ENCODE measurements at places on chromosomes 7 and 10.

GRCh38 chr10:125333209-125333591 lies 172.8 kb upstream of the CTBP2 start:
- no peak for DNase-seq

- no peak for DNase-seq
These were observed 468.6 kb upstream of the COBL start for GRCh38 chr7:51785171-51785570.

- no peak for DNase-seq
These were observed 628.6 kb downstream of the PHTF2 start for GRCh38 chr7:78427209-78427608.

GRCh38 chr7:2873686-2874551 lies 29.8 kb upstream of the GNA12 start:
- DNase-seq, result no peak

DNA sequence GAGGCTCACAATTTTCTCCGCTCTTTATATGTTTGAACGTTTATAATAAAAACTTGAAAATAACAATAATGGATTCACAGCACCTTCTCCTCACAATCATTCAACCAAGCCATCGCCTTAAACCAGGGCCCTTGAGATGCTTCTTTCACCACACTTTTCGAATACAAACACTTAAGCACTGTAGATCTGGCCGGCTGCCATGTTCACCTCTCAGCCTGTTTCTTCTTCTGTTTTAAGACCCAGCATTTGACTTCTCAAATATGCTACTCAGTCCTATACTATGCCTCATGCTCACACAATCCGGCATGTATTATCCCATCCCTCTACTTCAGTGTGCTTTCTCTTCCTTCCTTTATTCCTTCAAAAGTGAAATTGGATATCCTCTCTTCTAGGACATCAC lies 280.6 kb downstream of the TFEC start:
- DNase-seq, result no peak

Measured in bone marrow (tissue), 2 donors.